ENCODE measurements at places on chromosomes 6 and 20. TPM values are rescaled to one million over a fixed set of nuclear protein-coding genes. Genes with fewer than 3 reads are reported as not detected.

GRCh38 chr6:168447700-168448099 lies 6.7 kb downstream of the SMOC2 start:
- DNase-seq, result no peak

DNA sequence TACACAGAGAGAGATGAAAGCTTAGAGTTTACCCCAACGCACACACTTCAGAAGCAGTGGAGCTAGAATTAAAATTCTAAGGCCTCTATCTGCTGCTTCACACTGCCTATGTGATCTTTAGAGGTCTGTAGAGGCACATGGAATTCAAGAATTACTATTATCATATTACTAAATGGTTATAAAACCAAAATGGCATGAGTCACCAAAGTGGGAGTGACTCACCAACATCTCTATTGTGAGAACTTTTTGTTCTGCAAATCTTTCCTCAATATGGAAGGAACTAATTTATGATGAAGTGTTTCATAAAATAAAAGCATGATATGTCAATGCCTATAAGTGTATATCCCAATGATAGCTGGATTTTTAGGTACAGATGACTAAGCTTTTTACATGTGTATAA lies 28.5 kb upstream of the TMEM244 start:
- DNase-seq, result no peak

FBXO9 gene
- total RNA-seq, result 133 TPM

ETV7 gene
- 9.8 TPM for total RNA-seq

Measured in naive thymus-derived CD4-positive, alpha-beta T cell (primary cell).